ENCODE measurements at places on chromosomes 2 and 18.

GRCh38 chr2:202031246-202031951, 2.3 kb upstream of the FZD7 start:
- no peak for DNase-seq

- DNase-seq: no peak
These were observed 27.8 kb upstream of the NCOA1 start for GRCh38 chr2:24463271-24463670.

GRCh38 chr18:23969664-23970063, 44.9 kb upstream of the TTC39C start:
- DNase-seq: no peak

DNA sequence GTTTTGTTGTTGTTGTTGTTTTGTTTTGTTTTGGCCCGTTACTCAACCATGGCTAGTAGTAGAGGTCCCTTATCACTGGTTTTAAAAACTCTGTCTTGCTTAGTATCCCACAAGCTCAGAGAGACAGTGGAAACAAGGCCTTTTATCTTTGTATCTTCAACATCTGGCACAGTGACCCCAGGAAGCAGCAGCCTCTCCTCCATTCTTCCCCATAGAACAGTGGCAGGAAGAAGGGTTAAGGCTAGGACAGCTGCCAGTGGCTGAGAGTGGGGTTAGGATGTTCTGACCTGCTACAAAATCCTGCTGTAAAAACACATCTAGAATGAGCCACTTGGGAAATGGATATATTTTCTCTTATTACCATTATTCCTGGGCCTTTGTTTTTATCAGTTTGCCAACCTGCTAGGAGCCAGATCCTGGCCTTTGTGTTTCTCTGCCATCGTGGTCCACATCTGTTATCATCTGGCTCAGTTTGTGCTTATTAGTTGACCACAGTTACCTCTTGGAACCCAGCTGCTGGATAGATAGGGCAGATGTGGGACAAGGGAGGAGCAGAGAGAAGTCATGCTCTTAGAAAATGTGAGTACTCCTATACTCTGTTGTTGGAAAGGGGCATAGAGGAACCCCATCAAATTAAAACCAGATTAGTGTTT, 246.8 kb downstream of the AGPS start:
- no peak for DNase-seq

DNA sequence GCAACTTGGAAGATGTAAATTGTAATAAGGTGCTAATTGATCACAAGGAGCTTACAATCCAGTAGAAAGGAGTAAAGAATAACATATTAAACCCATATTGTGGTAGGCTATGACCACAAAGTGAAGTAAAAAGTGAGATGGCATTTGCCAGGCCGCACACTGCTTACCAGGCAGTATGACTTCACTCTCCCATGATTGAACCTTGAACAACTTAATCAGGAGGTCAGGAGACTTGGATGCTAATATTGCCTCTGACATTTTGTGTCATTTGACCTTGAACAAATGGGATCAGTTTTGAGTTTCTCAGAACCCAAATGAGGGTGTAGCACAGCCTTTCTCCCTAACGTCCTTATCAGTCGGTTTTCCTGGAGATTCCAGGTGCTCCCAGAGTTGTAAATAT, 44.0 kb downstream of the SLC9A2 start:
- DNase-seq: no peak

- no peak for DNase-seq
These were observed 346.5 kb upstream of the ETAA1 start for GRCh38 chr2:67050622-67051021.

DNA sequence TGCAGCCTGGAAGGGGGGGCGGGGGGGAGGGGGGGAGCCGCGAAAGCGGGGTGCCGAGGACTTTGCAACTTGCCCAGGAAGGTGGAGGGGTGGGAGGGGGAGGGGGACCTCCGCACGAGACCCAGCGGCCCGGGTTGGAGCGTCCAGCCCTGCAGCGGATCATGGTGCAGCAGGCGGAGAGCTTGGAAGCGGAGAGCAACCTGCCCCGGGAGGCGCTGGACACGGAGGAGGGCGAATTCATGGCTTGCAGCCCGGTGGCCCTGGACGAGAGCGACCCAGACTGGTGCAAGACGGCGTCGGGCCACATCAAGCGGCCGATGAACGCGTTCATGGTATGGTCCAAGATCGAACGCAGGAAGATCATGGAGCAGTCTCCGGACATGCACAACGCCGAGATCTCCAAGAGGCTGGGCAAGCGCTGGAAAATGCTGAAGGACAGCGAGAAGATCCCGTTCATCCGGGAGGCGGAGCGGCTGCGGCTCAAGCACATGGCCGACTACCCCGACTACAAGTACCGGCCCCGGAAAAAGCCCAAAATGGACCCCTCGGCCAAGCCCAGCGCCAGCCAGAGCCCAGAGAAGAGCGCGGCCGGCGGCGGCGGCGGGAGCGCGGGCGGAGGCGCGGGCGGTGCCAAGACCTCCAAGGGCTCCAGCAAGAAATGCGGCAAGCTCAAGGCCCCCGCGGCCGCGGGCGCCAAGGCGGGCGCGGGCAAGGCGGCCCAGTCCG, 540 bp downstream of the SOX11 start:
- DNase-seq: no peak

All from D721Med (cell line).